Activated CD4-positive, alpha-beta T cell treated with anti-CD3 and anti-CD28 coated beads, Interleukin-2, amount 50 U/mL, for 48 hours (primary cell): ENCODE measurements at places on chromosomes 1 and 21.
A peak's percentile ranks its signal among the peaks of the same experiment; 100 is the strongest.

DNA sequence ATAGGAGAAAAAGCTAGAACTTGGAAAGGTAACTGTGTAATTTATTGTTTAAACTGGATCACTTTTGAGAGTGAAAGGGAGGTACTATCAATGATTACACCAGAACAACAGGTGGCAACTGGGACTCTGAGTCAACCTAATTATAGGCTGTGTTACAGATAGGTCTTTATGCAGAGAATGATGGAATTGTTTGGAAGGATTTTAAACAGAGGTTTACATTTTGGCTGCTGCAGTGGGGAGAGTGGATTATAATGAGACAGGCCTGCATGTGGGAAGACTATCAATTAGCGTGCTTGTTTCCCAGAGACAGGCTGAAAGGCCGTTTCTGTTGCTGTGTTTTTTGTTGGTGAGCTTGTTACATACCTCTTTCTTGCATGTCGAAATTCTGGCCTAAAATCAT is 432.9 kb downstream of the PLA2G4A start:
- no peak for DNase-seq

GRCh38 chr1:155195201-155196102 is 12.2 kb downstream of the THBS3 start:
- no peak for DNase-seq

DNA sequence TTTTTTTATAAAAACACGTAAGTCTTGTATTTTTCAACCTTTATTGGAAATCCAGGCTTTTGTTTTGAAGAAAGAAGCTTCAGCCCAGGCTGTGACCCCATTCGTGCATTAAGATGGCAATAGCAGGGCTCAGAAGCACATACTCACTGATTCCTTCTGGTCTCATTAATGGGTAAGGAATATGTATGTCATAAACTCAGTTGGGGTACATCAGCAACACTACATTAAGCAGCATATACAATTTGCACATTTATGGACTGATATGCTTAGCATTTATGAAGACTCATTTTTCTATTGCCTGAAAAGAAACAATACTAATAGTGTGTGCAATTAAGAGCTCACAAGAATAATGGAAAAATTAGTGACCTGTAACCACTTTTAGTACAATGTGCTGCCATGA is 945.4 kb upstream of the PRMT6 start:
- no peak for DNase-seq

DNA sequence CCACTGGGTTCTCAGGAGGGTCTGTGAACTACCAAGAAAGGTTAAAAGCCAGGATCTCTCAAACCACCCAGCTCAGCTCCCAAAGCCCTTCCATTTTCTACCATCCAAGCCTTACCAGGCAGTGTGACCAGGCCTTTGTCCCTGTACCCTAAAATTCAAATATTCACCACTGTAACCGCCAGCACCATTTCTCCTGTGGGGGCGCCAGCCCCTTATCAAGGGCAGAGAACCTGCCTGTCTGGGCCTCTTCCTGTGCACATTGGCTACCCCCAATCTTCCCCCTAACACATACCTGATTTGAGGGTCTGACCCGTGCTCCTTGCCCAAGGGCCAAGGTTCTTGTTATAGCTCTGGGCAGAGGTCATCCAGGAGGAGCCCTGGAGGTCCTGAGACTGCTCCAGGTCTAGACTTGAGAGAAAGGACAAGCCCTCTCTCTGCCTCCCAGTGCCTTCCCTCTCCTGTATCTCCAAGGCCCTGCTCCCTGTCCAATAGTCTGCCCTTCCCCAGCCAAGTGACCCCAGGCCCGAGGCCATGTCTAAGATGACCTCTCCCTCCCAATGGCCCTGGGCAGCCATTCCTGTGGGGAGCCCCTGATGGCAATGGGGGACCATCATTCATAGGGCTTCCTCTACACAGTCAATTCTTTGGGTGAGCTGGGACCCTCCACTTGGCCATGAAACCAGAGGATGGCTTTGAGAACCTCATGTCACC is 78.5 kb downstream of the FHAD1 start:
- DNase-seq = no peak

DNA sequence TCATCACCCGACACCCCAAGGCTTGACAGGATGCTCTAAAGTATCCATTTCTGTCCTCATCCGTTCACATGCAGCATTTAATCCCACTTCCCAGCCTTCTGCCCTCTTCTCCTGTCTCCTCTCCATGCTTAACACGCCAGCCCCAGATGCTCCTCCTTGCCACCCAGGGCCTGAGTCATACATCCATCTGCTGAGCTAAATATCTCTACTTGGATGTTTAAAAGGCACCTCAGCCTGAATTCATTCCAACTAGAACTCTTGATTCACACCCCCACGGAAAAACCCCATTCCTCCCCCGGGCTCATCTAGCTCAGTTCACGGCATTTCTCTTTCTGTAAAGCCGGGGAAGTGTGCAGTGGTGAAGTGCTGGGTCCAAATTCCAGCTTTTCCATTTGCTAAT is 27.7 kb downstream of the TEX35 start:
- DNase-seq = no peak

DNA sequence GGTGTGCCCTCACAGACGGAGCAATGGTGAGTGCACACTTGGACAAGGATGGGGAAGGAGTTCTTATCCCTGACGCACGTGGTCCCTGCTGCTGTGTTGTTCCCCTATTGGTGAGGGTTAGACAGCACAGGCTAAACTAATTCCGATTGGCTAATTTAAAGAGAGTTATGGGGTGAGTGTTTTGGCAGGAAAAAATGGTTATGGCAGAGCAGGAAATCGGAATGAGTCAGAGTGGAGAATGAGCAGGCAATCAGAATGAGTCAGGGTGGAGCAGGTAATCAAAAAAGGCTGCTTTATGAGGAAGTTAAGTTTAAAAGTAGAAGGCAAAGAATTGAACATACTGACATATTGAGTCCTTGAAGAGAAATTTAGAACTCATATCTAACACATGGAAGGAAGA is 100.5 kb downstream of the NGF start:
- DNase-seq = no peak

DNA sequence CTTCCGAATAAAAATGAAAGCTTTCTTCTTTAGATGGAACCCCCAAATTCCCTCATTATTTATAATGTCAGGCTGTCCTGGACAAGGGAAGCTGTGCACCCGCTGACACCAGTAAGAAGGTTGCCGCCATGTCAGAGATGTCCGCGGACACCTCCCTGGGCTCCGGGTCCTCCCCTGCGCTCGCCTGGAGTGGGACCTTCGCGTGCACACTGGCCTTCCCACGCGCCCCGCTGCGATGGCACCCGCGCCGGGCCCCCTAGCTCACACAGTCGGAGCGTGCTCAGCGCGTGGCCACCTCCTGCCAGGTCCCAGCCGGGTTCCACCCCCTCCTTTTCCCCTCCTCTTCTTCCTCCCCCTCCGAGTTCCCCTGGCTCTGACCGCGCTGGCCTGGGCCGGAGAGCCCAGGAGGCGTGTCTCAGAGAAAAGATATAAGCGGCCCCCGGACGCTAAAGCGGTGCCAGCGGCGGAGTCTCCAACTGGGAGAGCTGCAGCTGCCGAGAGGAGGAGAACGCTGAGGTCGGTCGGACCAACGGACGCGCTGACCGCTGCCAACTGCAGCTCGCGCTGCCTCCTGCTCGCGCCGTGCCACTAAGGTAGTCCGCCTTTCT is at the start of gene G0S2:
G0S2 (plus strand) TSS at position 456 of the 608 bp plus-strand sequence. CDS start 273 bp downstream, outside the sequence.
- DNase-seq = peak; percentile 59

- DNase-seq = no peak
These were observed 107.6 kb downstream of the PTPRU start for GRCh38 chr1:29343908-29344307.

DNA sequence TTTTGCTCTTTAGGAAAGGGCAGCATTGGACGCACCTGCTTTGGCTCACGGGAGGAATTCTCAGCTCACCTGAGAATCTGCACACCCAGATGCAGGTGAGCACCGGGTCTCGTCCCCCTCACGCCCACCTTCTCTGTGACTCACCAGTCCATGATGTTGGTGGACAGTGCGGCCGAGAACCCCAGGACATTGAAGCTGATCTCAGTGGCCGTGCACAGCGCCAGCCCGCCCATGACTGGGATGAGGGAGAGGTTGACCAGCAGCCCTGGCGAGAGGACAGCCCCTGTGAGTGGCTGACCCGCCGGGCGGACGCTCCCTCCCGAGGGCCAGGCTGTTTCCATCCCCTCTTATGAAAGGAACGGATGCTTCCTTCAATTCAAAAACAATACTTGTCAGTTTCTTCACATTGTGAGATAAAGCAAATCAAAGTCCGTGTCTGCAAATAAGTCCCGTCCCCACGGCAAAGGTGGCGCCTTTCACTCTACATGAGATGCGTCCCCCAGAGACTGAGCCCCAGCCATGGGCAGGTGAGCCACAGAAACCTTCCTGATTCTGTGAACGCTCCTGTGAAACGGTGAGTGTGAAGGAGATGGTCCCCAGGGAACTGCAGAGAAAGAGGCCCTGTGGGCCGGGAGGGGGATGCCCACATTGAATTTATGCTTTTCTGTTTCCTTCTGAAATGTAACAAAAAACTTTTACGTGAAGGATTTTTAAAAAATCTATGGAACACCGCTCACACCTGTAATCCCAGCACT is 12.7 kb upstream of the CDK11B start:
- no peak for DNase-seq

- DNase-seq = no peak
These were observed 23.6 kb upstream of the EPS8L3 start for GRCh38 chr1:109787211-109787844.

- no peak for DNase-seq
These were observed 41.8 kb downstream of the IARS2 start for GRCh38 chr1:220135755-220136154.

GRCh38 chr1:197859024-197859423 is 43.4 kb upstream of the C1orf53 start:
- DNase-seq = no peak

DNA sequence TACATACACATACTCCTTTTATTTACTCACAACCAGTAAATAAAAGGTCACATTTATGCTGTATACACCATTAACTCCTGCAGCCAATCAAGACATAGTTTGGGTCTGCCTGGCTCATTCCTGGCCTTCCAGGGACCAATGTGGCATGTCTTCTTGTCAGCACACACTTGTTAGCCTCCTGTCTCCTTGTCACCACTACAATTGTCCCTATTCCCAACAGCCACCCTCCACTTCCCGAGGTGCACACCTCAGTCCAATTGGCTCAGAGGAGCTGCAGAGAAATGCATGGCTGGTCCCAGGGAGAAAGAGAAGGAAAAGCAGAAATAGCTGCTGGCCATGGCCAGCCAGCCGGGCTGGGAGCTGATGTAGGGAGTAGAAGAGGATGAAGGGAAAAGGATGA is 116.9 kb downstream of the PLXNA2 start:
- no peak for DNase-seq

DNA sequence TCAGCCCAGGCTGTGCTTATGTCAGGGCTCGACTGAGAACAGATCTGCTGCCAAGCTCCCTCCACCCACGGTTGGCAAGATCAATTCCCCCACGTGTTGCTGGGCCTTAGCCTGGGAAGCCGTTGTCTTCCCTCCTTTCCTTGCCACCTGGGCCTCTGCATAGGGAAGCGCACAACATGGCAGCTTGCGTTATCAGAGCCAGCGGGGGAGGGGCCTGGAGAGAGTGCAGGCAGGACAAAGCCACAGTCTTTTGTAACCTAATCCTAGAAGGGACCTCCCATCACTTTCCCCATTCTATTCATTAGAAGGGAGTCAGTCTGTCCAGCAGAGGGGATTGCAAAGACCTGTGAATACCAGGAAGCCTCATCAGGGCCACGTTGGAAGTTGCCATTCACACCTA is 17.0 kb upstream of the IGSF21 start:
- no peak for DNase-seq

DNA sequence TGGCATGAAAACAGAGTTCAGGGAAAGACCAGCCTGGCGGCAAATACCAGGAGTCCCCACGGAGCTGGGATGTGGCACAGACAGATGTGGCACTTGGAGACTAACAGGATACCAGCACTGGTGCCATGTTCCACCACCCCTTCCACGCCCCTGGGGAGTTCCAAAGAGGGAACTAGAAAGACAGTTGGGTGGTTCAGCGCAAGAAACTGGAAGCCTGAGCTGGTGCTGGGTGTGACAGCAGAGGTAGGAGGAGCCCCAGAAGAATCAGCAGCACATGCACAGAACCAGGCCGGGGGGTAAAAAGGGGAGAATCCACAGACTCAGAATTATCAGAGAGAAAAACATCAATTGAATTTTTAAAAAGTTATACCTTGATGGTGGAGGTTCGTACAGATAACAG is 22.4 kb downstream of the DDX20 start:
- DNase-seq = no peak

GRCh38 chr1:54763816-54764132 is 549 bp downstream of the PARS2 start:
- no peak for DNase-seq

- peak; percentile 39 for DNase-seq
These were observed 2.1 kb upstream of the S100A9 start for GRCh38 chr1:153355445-153356071.

DNA sequence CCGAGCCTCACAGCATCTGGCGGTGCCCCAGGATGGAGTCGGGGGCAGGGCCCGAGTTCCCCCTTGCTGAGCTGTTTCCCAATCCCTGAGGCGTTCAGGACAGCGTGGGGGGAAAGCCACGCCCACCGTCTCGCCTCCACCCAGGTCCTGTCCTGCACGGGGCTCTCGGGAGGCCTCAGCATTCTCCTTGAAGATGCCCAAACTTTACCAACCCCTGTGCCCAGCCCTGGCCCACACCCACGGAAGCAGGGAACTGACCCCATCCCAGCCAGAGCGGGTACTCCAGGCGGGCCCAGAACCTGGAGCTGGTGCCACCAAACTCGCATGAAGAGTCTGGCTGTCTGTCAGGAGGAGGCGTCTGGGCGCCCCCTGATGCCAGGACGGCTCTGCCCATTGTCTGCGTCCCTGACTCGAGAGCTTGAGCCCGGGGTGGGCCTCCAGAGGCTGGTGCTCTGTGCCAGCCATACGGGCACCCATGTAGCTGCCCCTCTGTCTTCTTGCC is 35.3 kb upstream of the POFUT2 start:
- DNase-seq = no peak

DNA sequence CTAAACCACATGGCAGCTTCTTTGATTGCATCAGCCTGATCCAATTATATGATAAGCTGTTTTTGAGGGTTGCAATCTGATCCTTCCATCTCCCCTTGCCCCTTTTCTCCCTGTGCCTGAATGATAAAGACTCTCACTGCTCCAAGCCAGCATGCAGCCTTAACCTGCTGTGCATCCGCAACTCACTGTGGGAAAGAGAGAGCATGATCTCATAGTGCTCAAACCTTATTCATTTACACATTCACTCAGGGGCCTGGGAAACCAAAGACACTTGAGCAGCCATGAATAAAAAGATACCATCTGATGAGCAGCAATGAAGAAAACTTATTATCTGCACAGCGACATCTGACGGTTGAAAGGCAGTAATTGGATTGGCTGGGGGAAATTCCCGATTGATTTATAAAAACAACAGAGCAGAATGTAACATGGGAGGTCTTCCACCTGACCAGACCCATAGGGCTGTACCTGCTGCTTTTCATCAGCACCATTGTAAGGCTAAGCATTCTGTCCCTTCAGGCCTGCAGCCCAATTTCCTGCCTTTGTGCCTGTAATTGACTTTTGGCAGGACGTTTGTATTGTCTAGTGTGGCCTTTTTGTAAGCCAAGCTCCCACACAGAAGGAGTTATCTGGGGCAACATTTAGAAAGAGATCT is 62.5 kb downstream of the KIAA0040 start:
- no peak for DNase-seq

GRCh38 chr1:226108935-226109828 is 46.7 kb downstream of the H3-3A start:
- no peak for DNase-seq
